ENCODE measurements at places on chromosomes 7 and 10.

GRCh38 chr10:100882671-100883311 lies 30.0 kb upstream of the SLF2 start:
- no peak for DNase-seq

DNA sequence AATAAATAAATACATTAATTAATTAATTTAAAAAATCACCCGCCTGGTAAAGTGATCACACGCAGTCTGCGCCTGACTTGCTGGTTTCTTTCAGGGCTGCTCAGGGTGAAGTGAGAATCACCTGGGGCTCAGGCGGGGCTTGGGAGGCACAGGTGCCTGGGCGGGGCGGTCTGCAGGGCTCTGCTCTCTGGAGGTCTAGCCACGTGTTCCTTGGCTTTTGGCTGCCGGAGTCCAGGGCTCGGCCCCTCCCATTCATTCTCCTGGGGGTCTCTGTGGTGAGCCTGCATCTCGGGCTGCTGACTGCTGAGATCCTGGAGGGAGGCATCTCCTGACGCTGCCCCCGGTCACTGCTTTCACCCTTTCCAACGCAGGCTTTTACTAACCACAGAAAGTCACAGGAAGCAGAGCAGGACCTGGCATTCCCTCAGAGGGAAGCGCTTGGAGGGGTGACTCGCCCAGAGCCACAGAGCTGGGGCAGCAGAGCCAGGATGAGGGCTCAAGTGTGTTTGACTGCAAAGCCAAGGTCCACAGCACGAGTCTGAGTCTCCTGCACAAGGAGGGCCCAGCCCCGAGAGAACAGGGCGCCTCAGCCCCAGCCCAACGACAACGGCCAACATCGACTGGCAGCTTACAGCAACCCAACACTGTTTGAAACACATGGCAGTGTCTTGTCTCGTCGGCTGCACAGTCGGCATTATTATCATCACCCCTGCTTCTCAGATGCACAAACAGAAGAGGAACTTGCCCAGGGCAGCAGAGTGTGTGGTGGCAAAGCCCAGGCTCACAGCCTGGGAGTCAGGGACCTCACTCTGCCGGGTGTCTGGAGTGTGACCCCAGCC lies 22.4 kb upstream of the MNX1 start:
- no peak for DNase-seq

DNA sequence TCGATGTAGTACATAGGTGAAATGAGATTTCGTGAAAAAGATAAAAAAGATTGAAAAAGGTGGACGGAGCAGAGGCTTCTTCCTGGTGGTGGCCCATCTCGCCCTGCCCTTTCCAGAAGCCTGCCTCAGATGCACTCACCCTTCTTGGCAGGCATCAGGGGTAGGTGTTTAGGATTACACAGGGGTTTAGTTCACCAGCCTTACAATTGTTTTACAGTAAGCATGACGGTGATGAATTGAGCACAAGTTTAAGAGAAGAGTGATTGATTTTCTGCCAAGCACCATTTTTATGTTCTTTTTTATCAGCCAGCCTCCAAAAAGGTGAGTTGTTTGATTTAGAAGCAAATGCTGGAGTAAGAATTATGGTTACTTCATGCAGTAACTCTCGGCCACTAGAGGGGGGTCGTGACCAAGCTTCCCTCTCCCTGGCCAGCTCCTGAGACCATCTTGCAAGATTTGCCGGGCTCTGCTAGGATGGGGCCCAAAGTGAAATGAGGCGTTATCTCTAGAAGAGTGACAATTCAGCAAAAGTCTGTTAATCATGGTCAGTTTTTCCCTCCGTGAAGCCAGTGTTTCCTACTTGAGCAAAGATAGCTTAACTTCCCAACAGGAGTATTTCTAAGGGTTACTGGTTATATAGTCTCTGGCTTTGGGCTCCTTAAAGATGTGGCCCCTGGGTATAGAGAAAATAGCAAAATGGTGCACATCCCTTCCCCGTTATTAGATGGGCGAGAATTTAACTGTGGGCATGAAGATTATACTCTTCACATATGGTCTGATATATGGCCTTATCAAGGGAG lies 228.8 kb downstream of the BMPER start:
- DNase-seq: no peak

GRCh38 chr7:74371381-74372341 lies 82.0 kb upstream of the GTF2IRD1 start:
- no peak for DNase-seq

GRCh38 chr10:84166620-84167288 lies 6.8 kb upstream of the GPR15LG start:
- DNase-seq: no peak

GRCh38 chr10:23461557-23461956 lies 22.7 kb downstream of the OTUD1 start:
- no peak for DNase-seq

GRCh38 chr7:8818406-8818805 lies 385.0 kb downstream of the NXPH1 start:
- no peak for DNase-seq

DNA sequence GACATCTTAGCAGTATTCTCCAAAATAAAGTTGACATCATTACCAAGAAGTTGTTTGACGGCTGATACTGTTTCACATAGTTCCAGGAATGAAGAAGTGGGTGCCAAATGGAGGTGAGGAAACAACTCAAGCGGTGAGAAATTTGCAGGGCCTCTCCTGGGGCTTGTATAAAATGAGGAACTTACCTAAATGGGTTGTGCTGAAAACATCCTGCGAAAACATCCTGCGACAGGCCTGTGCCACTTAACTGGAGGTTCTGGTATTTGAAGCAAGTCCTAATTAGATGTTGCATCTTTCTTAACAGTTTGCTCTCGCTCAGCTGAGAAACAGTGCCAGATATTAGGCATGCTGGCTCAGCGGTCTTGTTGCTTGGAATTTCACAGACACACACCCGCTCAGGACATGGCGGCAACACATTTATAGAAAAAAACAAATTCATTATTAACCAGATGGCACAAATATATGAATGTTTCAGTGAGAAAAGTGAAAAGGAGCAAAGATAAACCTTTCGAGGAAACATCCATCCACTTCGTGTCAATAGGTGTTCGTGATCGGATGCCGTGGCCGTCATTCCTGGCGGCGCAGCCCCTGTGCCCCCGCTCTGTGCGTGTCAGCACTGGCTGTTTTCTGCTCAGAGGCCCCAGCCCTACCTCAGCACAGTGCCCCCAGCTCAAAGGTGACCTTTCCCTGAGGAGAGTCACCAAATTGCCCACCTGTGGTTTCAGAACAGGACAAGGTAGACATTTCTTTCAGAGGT lies 48.1 kb downstream of the CDC123 start:
- DNase-seq: no peak

DNA sequence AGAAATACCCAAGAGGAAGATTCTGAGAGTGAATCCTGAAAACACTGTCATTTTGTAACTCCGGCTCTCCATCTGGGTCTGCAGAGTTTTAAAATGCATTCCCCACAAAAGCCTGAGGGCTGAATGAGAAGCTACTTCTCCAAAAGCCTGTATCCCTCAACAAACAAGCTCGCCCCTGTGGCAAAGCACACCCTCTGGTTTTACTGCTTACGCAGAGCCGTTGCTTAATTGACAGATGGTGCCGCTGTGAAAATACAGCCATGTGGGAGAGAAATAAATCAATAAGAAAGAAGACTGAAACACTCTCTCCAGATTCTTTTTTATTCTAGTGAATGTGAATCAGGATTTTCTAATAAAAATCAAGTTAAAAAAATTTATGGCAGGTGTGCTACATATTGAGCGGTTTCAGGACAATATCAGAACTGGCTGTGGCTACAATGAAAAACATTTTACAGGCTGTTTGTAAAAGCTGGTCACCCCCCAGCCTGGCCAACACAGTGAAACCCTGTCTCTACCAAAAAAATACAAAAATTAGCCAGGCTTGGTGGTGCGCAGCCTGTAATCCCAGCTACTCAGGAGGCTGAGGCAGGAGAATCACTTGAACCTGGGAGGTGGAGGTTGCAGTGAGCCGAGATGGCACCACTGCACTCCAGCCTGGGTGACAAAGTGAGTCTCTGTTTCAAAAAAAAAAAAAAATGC lies 32.5 kb downstream of the C7orf33 start:
- DNase-seq: no peak

DNA sequence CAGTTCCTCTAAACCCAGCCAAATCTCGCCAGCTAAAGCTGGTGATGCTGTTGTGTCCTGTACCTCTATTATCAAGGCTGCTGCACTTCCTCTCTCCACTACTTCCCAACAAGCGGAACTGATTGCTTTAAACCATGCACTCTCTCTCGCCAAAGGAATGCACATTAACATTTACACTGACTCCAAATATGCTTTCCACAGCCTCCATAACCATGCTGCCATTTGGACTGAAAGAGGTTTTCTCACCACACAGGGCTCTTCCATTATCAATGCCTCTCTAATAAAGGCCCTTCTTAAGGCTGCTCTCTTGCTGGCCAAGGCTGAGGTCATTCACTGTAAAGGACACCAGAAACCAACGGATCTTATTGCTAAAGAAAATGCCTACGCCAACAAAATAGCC lies 11.4 kb upstream of the LRRC61 start:
- DNase-seq: no peak

DNA sequence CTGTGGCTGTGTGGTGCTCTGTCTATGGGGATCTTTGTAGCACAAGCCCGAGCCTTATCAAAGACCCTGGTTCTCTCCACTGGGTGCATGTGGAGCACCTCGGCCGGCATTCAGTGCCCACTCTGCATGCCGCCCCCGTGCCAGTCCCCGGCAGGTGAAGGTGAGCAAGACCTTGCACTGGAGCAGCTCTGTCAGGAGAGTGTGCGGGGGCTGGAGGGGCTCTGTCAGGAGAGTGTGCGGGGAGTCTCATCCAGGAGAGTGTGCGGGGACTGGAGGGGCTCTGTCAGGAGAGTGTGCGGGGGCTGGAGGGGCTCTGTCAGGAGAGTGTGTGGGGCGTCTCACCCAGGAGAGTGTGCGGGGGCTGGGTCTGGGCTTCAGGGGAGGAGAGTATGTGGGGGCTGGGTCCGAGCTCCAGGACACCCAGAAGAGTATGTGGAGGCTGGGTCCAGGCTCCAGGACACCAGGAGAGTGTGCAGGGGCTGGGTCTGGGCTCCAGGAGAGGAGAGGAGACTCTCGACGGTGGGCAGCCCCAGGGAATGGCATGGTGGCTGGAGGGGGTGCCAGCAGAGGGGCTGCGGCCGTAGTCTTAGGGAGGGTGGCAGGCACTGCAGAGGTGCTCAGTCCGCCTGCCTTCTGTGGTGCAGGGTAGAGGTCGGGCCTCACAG lies 40.8 kb downstream of the INPP5A start:
- no peak for DNase-seq

DNA sequence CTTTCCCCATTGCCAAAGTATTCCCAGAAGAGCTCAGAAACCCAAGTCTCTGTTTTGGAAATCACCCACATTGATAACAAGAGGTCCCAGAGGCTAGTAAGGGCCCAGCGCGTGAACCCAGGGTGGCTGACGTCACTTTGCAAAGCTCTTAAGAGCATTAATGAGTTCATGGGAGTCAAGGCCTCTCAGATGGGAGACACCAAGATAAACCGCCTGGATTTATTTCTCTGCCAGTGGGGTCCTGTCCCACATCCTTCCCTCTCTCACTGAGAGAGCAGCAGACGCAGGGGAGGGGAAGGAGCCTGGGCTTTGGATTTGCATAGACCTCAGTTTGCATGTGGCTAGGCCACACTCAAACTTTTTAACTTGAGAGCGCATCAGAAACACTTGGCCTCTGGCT lies 184.8 kb upstream of the PDE1C start:
- DNase-seq: no peak

DNA sequence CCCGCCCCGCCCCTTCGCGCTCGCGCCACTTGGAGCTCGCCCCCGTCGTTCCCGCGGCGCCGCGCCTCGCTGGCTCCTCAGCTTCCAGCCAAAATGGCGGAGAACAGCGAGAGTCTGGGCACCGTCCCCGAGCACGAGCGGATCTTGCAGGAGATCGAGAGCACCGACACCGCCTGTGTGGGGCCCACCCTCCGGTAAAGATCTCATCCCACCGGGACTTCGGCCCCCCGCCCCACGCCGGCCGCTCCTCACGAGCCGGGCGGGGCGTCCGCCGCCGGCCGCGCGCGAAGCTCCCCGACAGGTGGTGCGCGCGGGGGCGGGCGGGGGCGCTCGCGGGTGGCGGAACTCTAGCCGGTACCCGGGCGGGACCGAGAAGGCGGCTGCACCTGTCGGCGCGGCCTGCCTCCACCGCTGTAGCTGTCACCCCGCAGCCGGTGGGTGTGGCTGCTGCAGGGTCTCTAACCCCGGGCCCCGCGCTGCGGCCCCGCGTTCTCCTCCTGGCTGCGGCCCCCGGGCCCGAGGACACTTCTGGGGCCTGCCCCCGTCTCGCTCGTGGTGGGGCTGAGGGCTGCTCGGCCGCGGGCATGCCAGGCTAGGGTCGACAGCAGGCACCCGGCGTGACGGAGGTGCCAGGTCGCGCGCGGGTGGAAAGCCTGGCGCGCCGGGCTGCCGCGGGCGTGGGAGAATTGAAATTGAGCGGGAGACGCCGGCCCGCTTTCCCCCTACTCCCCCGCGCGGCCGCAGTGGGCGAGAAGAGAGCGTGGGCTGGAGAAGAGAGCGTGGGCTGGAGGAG lies at the start of gene EXOC6:
Gene EXOC6, plus strand, starts transcription at position 80 of the 793 bp plus-strand sequence. Its CDS starts 14 bp downstream, at position 94.
- peak; percentile 76 for DNase-seq

DNA sequence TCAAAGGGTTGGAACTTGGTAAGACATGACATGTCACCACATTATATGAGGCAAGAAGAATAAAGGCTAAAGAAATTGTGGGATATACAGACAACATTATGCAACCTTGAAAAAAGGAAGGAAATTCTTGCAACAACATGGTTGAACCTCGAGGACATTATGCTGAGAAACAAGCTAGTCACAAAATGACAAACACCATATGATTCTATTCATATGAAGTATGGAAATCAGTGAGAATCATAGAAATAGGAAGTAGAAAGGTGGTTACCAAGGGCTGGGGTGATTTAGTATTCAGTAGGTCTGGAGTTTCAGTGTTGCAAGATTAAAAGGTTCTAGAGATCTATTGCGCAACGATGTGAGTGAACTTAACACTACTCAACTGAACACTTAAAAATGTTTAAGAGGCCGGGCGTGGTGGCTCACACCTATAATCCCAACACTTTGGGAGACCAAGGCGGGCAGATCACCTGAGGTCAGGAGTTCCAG lies 126.9 kb upstream of the TBX20 start:
- DNase-seq: no peak

DNA sequence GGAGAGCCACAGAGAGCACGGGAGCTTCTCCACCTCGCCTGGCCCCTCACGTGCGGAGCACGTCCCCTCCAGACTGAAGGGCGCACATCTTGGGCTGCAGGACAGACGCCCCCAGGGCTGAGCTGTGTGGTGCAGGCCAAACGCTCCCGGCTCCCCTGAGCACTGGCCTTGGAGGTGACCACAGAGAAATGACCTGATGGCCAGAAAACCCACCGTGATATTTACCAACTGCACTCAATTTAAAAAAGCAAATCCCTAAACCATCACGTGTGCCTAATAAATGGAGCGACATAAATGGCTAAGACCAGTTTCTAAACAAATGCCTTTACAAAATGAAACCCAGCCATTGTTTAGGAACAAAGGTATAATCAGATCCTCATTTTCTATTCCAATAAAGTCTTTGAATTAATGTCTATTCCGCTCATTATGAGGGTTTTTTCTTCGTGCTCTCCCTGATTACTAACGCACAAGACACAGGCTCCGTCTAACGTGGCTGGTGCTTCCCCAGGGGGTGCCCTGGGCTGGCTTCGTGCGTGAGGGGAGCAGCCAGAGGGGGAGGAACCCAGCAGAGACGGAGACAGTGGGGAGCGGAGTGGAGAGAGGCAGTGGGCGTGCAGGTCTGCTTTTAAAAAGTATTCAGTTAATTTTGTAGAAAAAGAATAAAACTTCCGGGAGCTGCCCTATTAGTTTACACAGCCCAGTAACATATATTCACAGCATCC lies 190.3 kb downstream of the DNAJB6 start:
- DNase-seq: no peak

- DNase-seq: no peak
Measured at GRCh38 chr10:124587811-124588211, 126.2 kb downstream of the LHPP start.

GRCh38 chr7:46446151-46446550 lies 525.1 kb upstream of the IGFBP3 start:
- DNase-seq: no peak
